ENCODE measurements at places on chromosomes 1 and 21.

DNA sequence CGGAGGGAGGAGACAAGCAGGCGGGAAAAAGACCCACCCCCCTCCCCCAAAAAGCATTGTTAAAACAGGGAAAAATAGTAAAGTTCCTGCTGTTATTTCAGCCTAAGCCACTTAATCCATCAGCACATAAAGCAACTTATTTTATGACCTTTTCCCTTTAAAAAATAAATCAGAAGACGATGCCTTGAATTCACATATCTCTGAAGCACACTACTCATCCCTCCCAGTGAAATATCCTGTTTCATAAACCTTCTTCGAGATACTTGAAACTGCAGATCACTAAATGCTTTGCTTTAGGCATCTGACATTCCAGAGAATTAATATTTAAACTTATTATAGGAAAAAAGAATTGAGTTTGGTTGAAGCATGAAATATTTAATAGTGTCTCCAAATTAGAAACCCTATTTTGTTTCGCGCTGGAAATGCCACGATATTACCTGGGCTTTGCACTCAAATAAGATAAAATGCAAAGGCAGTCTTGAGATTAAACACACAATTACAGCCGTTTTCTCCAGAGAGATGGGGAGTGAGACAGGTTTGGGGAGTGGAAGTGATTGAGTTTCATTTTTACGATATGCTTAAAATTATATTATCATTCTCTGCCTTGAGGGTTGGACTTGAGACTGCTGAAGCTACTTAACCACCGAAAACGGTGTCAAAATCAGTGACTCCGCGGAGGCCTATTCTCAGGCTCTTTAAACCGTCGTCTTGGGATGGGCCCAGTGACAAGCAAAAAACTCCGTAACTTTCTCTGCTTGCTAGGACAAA, 9.3 kb downstream of the GLIS1 start:
- DNase-seq = no peak

- DNase-seq = no peak
Observed at GRCh38 chr1:46221749-46222148, 18.6 kb downstream of the LURAP1 start.

DNA sequence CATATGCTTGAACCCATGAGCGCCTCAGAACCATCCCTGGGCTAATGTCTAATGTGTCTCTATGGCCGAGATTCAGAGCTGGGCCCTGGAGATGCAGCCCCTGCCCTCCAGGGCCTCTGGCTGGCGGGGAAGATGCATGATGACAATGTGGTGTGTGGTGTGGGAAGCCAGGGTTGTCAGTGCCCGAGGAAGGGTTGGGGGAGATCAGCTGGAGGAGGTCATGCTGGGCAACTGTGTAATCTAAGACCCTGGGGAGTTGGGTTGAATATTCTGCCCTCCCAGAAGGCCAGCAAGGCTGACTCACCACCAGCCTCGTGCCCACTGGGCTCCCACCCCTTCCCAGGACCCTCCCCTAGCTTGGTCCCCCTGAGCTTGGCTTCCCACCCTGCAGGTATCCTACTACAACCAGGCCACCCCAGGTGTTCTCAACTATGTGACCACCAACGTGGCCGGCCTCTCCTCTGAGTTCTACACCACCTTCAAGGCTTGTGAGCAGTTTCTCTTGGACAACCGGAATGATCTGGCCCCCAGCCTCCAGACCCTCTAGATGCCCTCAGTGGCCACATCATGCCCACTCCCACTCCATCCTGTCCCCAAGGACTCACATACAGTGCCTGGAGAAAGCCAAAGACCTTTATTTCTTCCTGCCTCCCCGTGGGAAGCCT, 14.6 kb downstream of the FAM151A start:
- no peak for DNase-seq

DNA sequence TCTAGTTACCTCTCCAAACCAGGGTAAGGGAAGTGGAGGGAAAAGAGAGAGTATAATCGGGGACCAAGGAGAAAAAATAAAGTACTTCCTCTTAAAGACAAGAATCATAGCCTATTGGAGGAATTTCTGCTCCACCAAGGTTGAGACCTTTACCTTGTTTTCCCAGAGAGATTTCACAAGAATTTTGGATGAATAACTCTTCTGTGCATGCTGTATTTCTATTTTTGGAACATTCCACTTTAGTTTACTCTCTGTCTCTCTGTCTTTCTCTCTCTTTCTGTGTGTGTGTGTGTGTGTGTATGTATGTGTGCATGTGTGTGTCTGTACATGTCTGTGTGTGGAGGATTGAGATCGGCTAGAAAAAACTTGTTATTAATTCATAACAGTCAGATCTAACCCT, 318.4 kb upstream of the RGS18 start:
- no peak for DNase-seq

Data from effector memory CD8-positive, alpha-beta T cell (primary cell).